ENCODE measurements at places on chromosomes 4 and X.

DNA sequence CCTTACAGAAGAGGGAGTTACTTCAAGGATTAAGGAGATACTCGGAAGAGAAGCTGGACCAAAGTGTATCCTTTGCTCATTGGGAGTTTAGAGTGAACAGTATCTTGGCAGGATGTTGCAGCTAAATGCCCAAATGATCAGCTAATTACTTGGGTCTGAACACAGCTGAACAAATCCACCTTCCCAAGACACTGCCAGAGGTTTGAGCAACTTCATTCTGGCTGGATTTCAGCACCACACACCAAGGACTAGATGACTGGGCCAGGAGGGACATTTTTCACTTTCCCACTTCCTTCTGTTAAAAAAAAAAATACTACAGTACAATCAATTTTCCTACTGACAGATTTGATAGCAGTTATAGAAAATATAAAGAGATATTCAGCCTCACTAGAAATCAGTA, 324.6 kb downstream of the MID1IP1 start:
- no peak for DNase-seq

- no peak for DNase-seq
Observed at GRCh38 chrX:133542476-133542875, 127.2 kb upstream of the GPC4 start.

DNA sequence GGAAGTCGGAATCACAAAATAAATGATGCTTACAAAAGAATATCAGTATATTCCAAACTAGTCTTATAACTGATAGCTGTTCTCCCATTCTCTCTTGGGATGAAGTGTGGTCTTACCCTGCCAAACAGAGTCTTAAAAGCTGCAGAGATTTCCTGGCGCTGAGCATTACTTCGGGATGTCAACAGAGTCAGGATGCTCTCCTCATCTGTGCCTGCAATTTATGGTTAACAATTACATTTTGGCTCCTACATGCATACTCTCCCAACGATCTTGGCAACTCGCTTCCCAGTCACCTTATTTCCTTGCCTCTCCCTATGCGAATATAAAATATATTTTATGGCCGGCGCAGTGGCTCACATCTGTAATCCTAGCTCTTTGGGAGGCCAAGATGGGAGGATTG, 12.2 kb downstream of the ANXA5 start:
- no peak for DNase-seq

- no peak for DNase-seq
Observed at GRCh38 chr4:110007217-110007616, 94.5 kb downstream of the EGF start.

GRCh38 chrX:8364369-8365141, 100.1 kb upstream of the VCX3B start:
- no peak for DNase-seq

- DNase-seq = no peak
Observed at GRCh38 chrX:135632353-135632752, 81.1 kb upstream of the CT45A1 start.

- no peak for DNase-seq
Observed at GRCh38 chr4:153533387-153533786, 67.2 kb downstream of the TMEM131L start.

GRCh38 chrX:133661962-133662839, 246.9 kb upstream of the GPC4 start:
- no peak for DNase-seq

- no peak for DNase-seq
Observed at GRCh38 chr4:80489798-80490197, 154.3 kb downstream of the CFAP299 start.

DNA sequence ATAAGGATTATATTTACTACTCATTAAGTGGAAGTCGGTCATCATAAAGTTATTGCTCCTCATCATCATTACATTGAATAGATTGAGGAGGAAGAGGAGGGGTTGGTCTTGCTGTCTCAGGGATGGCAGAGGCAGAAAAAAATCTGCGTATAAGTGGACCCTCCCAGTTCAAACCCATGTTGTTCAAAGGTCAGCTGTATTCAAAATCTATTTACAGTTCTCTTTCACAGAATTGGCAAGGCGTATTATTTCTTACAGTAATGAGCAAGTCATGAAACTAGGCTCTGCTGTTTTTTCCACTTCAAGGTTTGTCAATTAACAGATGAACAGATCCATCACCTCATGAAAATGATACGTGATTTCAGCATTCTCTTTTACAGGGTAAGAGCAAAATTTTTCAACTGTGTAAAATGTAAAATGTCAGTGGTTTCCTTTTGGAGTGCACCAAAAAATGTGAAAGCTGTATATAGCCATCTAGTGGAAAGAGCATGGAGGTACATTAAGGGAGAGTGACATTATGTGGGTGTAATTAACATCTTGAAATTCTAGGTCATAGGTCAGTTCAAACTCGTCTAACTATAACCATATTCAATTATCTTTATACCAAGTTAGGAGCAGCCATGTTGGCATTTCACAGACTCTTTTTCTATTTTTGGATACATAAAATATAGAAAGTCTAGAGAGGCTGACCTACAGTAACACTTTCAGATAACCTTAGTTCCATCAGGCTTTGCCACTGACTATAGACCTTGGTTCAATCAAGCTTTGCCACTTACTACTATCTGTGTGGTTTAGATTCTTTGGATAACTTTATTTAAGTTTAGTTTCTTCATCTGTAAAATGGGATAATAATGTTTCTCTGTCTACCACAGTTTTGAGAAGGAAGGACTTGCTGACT, 30.1 kb downstream of the NEIL3 start:
- no peak for DNase-seq

DNA sequence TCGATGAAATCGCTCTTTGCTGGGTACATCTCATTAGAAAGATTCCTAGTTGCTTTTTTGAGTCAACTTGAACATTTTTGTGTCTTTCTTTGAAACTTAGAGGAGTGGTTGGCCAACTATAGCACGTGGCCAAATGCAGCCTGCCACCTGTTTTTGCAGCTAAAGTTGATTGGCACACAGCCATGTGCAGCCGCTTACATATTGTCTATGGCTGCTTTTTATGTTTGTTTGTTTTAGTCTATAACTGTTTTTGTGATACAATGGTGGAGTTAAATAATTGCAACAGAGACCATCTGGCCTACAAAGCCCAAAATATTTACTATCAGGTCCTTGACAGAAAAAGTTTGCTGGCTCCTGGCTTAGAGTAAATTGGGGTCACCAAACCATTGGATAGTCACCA, 86.3 kb downstream of the CLCN4 start:
- no peak for DNase-seq

GRCh38 chrX:5617666-5618065, 611.0 kb downstream of the NLGN4X start:
- no peak for DNase-seq

DNA sequence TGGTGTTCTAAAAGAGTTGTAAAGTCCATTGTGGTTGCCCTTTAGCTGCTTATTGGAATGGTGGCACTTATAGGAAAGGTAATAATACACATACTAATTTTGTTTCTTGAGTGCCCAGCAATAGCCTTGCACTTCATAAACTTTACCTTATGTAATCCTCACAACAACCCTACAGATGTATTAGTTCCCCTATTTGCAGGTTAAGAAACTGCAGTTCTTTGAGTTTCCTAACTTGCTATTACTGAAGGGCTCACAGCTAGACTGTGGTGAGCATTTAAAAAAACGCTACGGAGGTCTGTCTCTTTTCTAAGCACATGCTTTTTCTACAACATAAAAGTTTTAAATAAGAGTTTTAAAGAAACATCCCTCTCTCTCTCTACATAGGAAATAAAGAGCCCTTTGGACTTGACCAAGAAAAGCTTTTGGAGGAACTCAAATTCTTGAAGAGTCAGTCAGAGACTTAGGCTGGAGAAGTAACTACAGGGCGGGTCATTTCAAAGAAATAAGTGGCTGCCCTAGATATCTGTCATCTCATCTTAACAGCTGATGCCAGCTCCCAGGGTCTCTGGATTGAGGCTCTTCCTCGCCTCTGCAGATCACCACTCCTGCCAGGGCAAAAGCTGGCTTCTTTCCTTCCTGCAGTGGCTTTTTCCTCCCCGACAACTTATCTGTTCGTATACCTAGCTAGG, 42.0 kb upstream of the FBXW7 start:
- no peak for DNase-seq

DNA sequence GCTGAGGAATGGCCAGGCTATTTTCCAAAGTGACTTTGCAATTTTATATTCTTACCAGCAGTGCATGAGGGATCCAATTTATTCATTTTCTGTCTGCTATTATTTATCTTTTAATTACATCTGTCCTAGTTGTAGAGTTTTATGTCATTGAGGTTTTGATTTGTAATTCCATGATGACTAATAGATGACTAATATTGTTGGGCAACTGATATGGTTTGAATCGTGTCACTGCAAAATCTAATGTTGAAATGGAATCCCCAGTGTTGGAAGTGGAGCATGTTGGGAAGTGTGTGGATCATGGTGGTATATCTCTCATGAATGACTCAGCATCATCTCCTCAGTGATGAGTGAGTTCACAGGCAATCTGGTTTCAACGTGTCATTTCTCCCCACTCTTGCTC, 201.5 kb downstream of the TBX22 start:
- DNase-seq = no peak
